ENCODE measurements at places on chromosomes 11 and 22. TPM values are rescaled to one million over a fixed set of nuclear protein-coding genes. Genes with fewer than 3 reads are reported as not detected.

CATSPER1 gene
- not detected for total RNA-seq

FJX1 gene
- total RNA-seq = 29.5 TPM

TCN2 gene
- total RNA-seq = 31.2 TPM

TRIM51 gene
- not detected for total RNA-seq

JAM3 gene
- total RNA-seq = 125 TPM

LARGE2 gene
- total RNA-seq = 3.8 TPM

ZBTB16 gene
- total RNA-seq = 26.2 TPM
